ENCODE measurements at places on chromosomes 5 and 9. TPM values are rescaled to one million over a fixed set of nuclear protein-coding genes. Genes with fewer than 3 reads are reported as not detected.

OTULINL gene
- 1.9 TPM for total RNA-seq

SOHLH1 gene
- total RNA-seq = not detected

LMX1B gene
- total RNA-seq = 1.5 TPM

DNA sequence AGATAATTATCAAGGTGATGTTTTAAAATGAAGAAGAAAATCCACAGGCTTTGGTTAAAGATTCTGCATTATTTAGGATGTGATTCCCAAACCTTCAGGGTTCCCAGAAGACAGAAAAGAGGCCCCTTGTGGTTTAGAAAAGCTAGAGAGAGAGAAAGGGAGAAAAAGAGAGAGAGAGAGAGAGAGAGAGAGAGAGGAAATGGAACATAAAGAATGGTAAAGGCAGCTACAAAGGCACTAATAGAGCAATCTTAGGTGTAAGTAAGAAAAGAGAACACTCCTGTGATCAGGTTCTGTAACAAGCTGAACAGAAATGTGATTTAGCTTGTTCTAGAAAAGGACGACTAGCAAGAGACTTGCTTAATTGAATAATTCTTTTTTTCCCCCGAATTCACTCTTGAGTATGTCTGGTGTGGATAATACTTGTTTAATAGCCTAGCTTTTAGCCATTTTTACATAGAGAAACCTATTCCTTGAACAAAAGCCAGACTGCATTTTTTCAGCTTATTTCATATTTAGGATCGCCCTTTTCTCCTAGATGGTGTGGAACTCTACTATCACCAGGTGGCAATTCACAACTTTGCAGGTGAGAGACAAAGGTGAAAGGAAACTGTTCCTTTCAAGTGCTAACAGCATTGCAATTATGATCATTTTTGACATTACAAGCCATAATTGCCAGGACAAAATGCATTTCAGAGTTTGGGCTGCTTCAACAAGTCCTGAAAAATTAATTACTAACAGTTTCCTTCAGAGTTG, 57.6 kb upstream of the SH3GL2 start:
- DNase-seq = no peak

- DNase-seq = no peak
Measured at GRCh38 chr5:107602896-107603295, 67.8 kb downstream of the EFNA5 start.

GRCh38 chr5:109630093-109630492, 59.6 kb upstream of the MAN2A1 start:
- no peak for DNase-seq

SCAI gene
- 4.9 TPM for total RNA-seq

PPIC gene
- 43.2 TPM for total RNA-seq

ZNF658 gene
- total RNA-seq = 2.6 TPM

- no peak for DNase-seq
Measured at GRCh38 chr5:61949054-61949678, 356.8 kb upstream of the KIF2A start.

DNA sequence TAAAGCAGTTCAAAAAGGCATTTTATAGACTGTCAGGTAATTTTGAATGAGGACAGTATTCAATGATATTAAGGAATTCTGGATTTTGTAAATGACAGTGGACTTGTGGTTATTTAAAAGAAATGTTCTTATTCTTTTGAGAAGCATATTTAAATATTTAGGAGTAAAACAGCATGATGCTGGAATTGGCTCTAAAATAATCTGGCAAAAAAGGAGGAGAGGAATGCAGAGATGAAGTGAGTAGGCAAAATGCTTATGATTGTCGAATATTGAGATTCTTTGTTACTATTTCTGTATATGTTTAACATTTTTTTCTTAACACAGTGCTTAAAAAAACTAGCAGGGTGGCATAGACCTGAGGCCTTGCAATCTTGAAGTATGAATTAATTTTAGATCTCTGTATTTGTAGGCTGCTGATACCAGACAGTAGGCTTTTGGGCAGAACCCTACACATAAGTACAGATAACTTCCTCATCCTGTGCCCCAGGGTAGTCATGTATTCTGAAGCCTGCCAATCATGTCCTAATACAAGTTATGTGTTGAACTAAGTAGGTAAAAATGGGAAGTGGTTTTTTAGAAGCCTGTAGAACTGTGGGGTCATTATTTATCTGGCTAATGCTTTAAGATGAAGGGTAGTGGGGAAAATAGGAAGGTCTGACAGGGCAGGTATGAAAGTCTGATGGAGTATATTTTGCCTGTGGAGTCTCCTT, 9.4 kb downstream of the CD180 start:
- DNase-seq = no peak

GRCh38 chr5:97624886-97625285, 441.8 kb upstream of the RIOK2 start:
- no peak for DNase-seq

- DNase-seq = no peak
Measured at GRCh38 chr5:74145951-74146350, 494.6 kb downstream of the ENC1 start.

- peak; percentile 70 for DNase-seq
Measured at GRCh38 chr9:87498046-87498810, 561 bp downstream of the DAPK1 start.

DNA sequence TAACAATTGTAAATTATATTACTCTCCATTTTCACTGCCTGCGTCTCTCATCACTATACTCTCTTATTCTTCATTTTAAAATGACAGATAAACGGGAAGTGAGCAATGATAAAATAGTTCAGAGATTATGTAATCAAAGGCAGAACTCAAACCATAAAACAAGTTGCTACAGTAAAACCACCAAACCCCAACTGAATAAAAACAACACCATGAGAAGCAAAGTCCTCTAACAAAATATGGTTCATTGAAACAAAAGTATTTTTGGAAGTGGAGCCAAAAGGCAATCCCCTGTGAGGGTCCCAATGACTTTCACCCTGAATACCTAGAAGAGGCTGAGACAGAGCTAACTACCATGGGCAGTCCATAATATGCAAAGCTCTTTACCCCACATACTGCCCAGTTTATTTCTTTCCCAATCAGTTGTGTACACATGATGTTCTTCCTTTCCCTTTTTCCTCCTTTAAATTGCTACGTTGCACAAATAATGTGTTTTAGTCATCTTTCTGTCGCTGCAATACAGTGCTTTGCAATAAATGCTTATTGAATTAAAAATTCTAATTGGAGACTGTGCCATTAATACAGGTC, 64.0 kb upstream of the PTGER4 start:
- DNase-seq = no peak

GRCh38 chr5:10800852-10801251, 39.8 kb upstream of the DAP start:
- no peak for DNase-seq

CTXN3 gene
- total RNA-seq = not detected
